ENCODE measurements at places on chromosomes 13 and 19. TPM values are rescaled to one million over a fixed set of nuclear protein-coding genes. Genes with fewer than 3 reads are reported as not detected.
A peak's percentile ranks its signal among the peaks of the same experiment; 100 is the strongest.

RFX1 gene
- total RNA-seq, result 23.3 TPM

ATP4B gene
- total RNA-seq, result not detected

DNA sequence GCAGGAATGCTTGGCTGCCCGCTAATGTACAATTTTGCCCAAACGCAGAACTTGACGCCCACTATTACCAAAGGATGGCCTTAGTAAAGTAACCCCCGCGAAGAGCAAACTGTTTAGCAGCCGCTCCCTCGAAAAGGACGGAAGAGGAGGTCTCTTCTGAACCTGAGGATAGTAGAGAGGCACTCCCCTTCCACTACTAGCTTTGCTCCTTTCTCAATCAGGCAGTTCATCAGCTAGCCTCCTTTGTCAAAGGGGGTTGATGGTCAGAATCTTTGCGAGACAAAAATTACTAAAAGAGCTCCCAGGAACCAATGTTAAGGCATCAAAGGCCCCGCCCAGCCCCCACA, 534 bp downstream of the CAB39L start:
- H3K27ac ChIP-seq, result peak overlapping the region; percentile 83
- no peaks in the 10 kb centered on the region for H3K27me3 ChIP-seq
- H3K4me1 ChIP-seq, result peaks cover 17% of the 10 kb centered on the region
- peak overlapping the region; percentile 86 for H3K4me3 ChIP-seq
- H3K36me3 ChIP-seq, result no peaks in the 10 kb centered on the region

DNA sequence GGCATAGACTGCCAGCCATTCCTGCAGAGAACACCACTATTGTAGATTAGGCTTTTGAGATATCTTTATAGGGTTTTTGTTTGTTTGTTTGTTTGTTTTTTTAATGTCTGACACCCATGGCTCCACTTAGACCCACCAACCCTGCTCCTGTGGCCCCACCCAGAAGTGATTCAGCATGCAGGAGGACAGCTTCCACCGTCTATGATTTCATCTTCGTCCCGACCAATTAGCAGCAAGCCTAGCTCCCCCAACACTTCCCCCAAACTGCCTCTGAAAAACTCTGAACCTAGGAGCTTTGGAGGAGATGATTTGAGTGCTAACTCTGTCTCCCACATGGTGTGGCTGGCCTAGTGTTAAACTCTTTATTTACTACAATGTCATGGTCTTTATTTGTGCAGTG, 108.3 kb upstream of the RXFP2 start:
- no peaks in the 10 kb centered on the region for H3K4me1 ChIP-seq
- peaks cover 18% of the 10 kb centered on the region for H3K27me3 ChIP-seq
- H3K4me3 ChIP-seq, result no peak overlapping the region
- no peak for DNase-seq
- H3K27ac ChIP-seq, result no peak overlapping the region

- peak overlapping the region; percentile 45 for H3K27ac ChIP-seq
- H3K27me3 ChIP-seq, result peaks cover 32% of the 10 kb centered on the region
- peaks cover 5% of the 10 kb centered on the region for H3K36me3 ChIP-seq
Observed at GRCh38 chr19:11482384-11483050, 1.7 kb upstream of the ELAVL3 start.
